ENCODE measurements at places on chromosomes 1 and 21.

DNA sequence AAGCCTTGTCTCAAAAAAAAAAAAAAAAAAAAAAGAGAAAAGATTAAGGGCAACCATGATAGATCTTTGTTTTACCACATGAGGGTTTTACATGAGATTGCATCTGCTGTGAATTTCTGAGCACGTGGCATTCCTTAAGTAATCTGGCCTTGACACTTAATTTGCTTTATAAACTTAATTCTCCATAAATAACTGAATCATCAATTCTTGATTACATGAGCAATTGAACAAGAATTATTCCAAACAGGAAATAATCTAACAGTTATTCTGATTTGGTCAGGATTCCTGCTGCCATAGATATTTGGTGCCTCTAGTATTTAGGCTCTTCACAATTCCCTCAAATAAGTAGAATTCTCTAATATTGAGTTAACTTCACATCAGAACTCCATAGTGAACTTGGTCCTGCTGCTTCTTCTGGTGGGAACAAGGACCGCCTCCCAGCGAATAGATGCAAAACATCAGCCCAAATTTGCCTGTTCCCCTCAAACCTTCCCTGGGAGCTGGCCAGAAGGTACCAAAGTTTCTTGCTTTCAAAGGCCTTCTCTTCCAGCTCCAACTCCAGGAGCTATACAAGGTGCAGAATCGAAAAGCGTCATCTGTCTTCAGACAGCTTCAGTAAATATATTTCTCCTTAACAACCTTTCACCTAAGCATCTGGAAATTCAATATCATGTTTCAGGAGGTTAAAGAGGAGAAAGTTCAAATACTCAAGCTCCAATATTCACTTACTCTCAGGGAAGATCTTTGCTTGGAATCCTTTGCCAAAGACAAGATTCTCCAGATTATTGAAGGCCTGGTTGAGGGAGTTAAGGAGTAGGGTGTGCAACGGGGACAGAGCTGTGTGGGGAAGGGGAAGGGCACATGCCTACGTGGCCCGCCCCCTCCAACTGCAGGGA, 1.0 kb downstream of the KRTCAP2 start:
- DNase-seq: no peak

GRCh38 chr21:37700641-37701202, 215.5 kb downstream of the KCNJ6 start:
- peak; percentile 60 for DNase-seq

DNA sequence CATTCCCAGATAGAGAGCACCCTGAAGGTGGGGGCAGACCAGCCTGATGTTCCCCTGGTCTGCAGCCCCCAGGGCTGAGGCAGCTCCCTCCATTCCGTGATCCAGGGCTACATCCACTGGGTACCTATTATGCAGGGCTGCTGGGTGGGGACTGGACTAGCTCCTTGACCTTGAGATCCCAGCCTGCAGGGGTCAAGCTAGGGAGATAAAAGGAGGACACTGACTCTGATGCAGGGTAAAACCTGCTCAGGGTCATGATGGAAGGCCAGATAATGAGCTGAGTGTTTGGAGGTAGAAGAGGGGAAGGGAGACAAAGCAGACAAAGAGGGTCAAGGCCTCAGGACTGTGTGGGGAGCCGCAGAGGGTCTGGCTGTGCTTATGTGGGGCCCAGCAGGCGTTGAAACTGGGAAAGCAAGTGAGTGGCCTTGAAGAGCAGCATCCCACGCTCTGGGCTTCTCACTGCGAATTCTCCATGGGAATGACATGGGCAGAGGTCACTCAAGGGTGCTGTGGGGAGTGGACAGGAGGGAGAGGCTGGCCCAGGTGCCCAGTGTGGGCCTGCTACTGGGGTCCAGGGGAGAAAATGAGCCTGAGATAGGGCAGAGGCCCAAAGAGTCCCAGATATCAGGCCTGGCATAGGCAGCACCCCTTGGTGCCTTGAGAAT, 9.7 kb downstream of the FOXO6 start:
- no peak for DNase-seq

DNA sequence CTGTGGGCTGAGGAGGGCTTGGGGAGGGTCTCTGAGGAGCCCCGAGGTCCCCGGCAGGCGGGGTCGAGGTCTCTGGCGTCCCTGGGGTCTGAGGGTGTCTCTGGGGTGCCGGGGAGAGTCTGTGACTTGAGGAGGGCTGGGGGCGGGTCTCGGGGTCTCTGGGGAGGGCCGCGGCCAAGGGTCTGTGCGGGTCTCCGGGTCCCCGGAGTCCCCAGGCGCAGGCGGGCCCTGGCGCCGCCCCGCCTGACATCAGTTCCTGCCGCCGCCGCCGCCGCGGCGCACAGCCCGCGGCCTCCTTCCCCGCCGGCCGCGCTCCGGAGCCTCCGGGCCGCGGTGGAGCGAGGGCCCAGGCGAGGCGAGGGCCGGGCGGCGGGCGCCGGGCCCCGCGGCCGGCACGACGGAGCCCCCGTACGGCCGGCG, at the start of gene PLEKHM2:
Gene PLEKHM2 (plus strand): TSS at position 279 of the 420 bp plus-strand sequence. CDS start 239 bp downstream, outside the sequence.
- DNase-seq: peak; percentile 49

DNA sequence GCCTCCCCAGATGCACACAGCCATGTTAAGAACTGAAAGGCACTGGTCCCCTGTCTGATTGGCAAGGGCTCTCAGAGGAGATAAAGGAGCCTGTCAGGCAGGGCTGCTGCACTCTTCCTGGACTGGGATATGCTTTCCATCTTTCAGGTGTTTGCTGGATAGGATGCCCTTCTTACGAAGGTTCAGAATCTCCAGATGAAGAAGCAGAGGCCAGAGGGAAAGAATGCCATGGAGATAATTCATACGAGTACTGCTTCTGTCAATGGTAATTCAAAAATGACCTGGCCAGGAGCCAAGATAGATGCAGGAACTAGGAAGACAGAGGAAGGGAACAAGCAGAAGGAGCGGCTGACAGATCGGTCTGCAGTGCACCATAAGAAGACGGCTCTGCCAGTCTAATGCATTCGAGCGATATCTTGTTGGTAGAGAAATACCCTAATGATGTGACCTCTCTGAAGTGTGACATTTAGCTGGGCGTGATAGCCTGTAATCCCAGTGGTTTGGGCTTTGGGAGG, 16.6 kb upstream of the ATP2B4 start:
- DNase-seq: no peak

GRCh38 chr1:117067533-117068370, 7.6 kb downstream of the TTF2 start:
- peak; percentile 61 for DNase-seq

DNA sequence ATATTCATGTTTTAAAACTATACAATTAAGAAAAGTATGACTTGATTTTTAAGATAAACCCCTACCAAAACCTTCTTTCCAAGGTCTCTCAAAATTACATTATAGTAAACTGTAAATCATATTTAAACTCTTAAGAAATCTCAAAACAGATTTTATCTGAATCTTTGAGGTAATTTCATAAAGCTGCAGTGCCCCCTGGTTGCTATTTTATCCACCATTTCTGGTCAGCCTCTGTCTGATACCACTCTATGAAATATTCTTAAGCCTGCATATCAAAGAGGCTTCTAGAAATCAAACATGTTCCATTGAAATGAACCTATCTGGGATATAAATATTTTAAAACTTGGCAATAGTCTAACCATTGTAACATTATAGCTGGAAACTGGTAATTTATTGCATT, 317.3 kb downstream of the COL11A1 start:
- DNase-seq: peak; percentile 13

- DNase-seq: peak; percentile 36
Observed at GRCh38 chr1:54967372-54967771, 13.1 kb upstream of the TMEM61 start.

- no peak for DNase-seq
Observed at GRCh38 chr1:117271959-117272358, 61.2 kb upstream of the VTCN1 start.

GRCh38 chr1:24450316-24450715, 34.7 kb downstream of the NIPAL3 start:
- no peak for DNase-seq

- no peak for DNase-seq
Observed at GRCh38 chr1:29948581-29948980, 712.3 kb downstream of the PTPRU start.

DNA sequence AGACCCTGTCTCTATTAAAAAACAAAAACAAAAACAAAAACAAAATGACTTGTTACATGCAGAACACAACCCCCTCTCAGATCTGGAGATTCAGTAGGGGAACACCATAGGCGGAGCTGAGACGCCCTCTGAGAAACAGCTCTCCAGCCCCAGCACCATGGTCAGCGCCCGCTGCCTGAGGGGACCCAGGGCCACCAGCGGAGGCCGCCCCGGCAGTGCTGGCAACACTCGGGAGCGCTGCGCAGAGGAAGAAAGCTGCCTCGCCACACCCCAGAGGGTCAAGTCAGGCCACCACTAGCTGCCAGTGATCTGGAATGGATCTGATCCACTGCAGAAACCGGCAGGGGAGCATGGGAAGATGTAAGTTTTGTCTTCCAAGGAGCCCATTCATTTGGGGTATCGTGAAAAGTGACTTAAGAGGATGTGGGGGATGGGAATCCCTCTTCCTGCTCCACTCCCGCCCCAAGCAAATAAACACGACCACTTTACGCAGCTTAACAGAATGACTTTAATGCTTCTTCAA, 3.1 kb downstream of the ACTA1 start:
- peak; percentile 72 for DNase-seq

GRCh38 chr1:169100208-169100607, 6.3 kb upstream of the ATP1B1 start:
- no peak for DNase-seq

- no peak for DNase-seq
Observed at GRCh38 chr1:3879787-3880428, 20.2 kb downstream of the C1orf174 start.

GRCh38 chr1:3774276-3774945, 1.9 kb downstream of the SMIM1 start:
- DNase-seq: no peak

DNA sequence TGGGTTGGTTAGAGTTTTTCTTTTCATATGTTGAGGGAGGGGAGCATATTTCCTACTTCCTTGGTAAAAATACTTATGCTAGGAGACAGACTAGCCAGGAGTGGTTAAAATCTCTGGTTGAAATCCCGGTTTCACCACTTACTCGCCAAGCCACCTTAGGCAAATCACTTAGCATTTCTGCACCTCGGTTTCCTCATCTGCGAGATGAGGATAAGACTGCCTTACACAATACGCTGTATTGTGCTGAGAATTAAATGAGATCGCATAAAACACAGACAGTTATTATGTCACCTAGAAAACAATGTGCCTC, 1.4 kb downstream of the IFFO2 start:
- DNase-seq: no peak
